ENCODE measurements at places on chromosomes 3 and 15. TPM values are rescaled to one million over a fixed set of nuclear protein-coding genes. Genes with fewer than 3 reads are reported as not detected.

CFAP91 gene
- total RNA-seq = 0.68 TPM

GNB4 gene
- 57.2 TPM for total RNA-seq

SLC12A1 gene
- total RNA-seq = not detected

CASR gene
- total RNA-seq = not detected

C15orf39 gene
- 2.4 TPM for total RNA-seq

GREM1 gene
- total RNA-seq = under 0.01 TPM

All from aortic smooth muscle cell (primary cell).